Left renal pelvis (tissue), 4 donors: ENCODE measurements at places on chromosomes 1 and 21. TPM values are rescaled to one million over a fixed set of nuclear protein-coding genes. Genes with fewer than 3 reads are reported as not detected.

GRCh38 chr1:246579818-246580217 is 13.6 kb downstream of the CNST start:
- no peak for DNase-seq

GRCh38 chr1:209368864-209369598 is 214.5 kb upstream of the CAMK1G start:
- DNase-seq, result no peak

GRCh38 chr1:53975861-53976260 is 29.7 kb downstream of the LRRC42 start:
- DNase-seq, result no peak

TMPRSS2 gene
- polyA plus RNA-seq, result 0.57 TPM

FAM163A gene
- polyA plus RNA-seq, result 0.63 TPM
